ENCODE measurements at places on chromosomes 1 and 21.

DNA sequence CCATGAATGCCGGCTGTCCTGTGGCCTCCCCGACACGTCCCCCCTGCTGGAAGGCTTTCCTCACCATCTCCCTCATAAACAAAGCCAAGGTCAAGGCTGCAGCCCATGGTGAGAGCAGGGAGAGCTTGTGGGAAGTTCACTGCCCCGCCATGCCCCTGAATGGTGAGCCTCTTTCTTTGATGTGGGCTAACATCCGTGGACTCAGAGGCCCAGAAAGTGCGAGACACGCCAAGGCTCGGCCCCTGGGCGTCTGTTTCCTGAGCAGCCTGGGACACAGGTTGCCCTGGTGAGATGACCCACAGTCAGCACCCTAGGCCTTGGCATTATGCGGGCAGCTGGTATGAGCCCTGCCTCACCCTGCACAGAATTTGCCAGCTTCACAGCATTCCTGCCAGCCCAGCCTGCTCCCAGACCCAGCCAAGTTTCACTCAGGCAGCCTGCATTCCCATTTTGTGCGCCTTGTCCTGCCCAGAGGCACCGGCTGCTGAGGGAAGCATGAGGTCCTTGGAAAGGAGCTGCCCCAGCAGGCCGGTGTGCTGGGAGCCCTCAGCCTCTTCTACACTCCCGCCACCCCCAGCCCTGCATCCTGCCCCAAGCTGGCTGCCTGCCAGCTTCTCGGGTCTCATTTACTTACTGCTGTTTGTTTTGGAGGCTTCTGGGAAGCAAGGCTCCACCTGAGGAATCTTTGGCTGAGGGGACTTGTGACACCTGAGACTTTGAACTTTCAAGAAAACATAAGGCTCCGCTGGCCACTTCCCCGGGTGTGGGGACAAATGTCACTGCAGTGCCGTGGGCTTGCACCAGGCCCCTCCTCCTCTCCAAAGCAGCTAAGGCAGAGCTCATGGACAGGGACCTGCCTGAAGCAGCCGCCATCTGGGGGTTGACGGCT is 31.9 kb downstream of the NEK2 start:
- DNase-seq: peak; percentile 65

GRCh38 chr1:63466759-63467158 is 56.3 kb downstream of the ITGB3BP start:
- DNase-seq: no peak

GRCh38 chr1:67213948-67214347 is 47.7 kb downstream of the IL23R start:
- no peak for DNase-seq

DNA sequence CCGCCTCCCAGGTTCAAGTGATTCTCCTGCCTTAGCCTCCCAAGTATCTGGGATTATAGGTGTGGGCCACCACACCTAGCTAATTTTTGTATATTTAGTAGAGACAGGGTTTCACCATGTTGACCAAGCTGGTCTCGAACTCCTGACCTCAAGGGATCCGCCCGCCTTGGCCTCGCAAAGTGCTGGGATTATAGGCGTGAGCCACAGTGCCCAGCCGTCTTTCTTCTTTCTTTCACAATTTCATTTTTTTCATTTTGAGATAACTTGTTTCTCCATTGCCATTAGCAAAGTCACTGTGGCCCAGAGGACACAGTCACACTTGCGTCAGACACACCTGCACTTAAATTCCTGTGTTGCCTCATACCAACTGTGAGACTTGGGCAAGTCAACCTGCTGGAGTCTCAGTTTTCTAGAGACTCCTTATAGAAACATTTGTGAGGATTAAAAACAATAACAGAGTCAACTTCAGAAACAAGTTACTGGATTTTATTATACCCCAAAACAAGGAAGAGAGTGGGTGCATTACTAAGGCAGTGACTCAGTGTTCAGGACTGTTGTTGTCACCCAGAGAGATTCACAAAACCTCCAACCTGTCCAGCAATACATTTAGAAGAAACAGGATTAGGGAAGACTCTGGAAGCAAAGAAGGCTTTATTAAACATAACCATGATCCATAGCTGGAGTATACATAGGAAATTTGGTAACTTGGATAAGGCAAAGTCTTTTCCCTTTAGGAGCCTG is 2.6 kb downstream of the TEDDM1 start:
- DNase-seq: no peak

- no peak for DNase-seq
Observed at GRCh38 chr1:147570907-147571306, 29.6 kb downstream of the BCL9 start.

- DNase-seq: peak; percentile 44
Observed at GRCh38 chr1:22249928-22250680, 107.2 kb upstream of the WNT4 start.

DNA sequence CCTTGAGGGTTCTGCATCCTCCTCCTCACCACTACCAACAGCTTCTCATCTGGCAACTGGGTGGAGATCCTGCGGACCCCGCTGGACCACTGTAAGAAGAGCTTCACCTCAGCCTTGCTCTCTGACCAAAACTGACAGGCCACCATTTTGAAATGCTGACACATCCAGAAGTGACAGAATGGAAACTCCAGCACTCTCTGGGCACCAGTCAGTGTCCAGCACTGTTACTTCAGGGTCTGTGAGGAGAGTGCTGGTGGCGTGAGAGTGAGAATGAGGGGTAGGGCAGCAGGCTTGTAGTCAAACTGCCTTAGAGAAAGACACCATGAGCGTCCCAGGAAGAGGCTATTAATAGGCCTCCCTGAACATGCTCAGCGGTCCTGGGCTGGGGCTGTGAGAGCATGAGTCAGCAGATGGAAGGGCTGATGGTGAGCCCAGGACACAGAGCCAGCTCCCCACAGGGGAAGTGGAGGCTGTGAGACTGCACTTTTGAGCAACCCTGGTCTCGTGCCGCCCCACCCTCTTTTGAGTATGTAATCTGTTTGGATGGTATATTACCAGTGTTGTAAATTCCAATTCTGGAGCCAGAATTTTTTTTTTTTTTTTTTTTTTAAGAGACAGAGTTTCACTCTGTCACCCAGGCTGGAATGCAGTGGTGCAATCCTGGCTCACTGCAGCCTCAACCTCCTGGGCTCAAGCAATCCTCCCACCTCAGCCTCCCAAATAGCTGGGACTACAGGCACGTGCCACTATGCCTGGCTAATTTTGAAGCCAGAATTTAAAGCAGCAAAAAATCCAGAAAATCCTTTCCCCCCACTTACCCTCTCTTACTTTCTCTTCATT is 34.4 kb upstream of the SLC30A1 start:
- DNase-seq: peak; percentile 89

GRCh38 chr21:21146587-21147373 is 148.6 kb downstream of the NCAM2 start:
- DNase-seq: no peak

GRCh38 chr1:233241759-233242158 is 53.8 kb downstream of the PCNX2 start:
- no peak for DNase-seq

DNA sequence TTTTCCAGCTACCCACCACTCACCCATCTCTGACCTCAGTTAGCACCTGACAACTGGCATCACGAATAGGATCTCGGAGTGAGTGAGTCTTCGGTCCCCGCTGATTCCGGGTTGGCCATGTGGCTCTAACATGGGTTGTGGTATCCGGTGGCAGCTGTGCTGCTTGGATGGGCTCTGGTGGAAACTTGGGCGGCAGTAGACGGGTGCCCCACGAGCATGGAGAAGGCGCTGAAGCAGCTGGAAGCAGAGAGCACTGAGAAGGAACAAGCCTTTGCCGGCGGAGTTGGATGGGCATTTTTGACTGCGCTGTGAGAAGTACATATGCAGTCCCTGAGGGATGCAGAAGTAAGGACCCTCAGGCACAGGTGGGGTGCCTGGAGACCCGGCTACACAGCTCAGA is 1044.0 kb upstream of the ADGRL4 start:
- no peak for DNase-seq

GRCh38 chr1:169959686-169960085 is 66.0 kb upstream of the SCYL3 start:
- DNase-seq: no peak

GRCh38 chr1:179598631-179599030 is 7.0 kb downstream of the TDRD5 start:
- DNase-seq: no peak

DNA sequence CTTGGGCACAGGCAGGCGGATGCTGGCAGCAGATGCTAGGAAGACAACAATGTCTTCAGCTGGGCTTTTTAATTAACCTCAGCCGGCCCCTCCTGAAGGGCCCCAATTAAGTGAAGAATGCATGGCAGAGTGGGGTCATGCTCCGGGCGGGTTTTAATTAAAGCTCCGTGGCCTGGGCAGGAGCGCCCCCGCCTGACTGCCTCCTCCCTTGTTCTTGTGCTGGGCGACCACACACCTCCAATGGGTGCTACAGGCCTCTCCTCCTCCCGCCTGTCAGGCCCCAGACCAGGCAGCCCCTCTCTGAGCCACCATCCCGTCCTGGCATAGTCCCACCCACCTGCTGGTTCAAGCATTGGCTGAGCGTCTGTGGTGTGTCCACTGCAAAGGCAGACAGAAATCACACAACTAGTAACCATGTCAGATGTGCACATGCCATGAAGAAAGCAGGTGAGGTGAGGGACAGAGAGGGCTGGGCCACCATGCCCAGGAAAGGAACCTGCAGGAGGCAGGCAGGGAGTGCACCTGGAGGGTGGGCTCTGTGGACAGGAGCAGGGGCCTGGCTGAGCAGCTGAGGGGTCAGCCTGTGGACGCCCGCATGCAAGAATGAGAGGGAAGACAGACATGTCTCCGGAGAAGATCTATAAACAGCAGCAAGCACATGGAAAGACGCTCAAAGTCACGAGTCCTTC is 8.5 kb upstream of the ARF1 start:
- DNase-seq: peak; percentile 37

GRCh38 chr1:2111674-2112035 is 61.4 kb downstream of the PRKCZ start:
- no peak for DNase-seq

- peak; percentile 36 for DNase-seq
Observed at GRCh38 chr1:243946946-243947345, 96.9 kb upstream of the AKT3 start.

- peak; percentile 33 for DNase-seq
Observed at GRCh38 chr21:43864313-43864961, 586 bp upstream of the AGPAT3 start.

DNA sequence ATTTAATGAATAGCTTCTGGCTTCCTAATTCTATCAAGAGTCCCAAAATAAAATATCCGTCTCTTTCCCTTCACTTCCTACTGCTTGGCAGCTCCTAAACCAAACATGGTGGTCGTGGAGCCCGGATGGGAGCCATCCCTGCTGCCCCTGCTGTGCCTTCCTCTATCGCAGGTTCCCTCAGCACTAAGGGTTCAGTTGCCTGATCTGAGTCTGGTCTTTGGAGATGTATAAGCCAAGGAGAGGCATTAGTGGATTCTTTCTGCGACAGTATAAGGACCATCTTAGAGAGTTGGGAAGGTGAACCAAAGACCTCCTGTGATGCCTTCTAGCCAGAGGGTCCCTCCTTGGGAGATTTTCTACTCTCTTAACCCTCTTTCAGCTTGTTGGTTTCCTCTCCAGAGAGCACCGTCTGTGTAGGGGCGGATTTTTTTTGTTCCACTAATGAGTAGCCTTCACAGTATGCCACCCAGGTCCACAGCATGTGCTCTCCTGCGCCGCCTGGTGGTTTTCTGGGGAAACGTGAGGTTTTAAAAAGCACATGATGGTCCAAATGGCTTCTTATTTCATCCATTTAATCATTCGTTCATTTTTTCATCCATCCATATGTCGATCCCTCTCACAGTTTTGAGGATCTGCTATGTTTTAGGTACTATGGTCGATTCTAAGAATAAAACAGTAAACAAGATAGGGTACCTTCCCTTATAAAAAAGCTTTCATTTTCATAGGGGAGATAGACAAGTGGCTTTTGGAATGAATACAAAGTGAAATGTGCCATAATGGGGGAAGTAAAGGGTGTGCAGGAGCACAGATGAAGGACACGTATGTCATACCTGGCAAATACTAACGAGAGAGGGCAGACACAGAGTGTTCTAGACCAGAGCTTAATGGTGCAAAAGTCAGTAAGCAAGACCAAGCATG is 71.0 kb downstream of the NFASC start:
- peak; percentile 69 for DNase-seq

- no peak for DNase-seq
Observed at GRCh38 chr1:232435729-232436128, 194.2 kb downstream of the SIPA1L2 start.

GRCh38 chr1:51936531-51936930 is 54.0 kb downstream of the RAB3B start:
- DNase-seq: peak; percentile 15

DNA sequence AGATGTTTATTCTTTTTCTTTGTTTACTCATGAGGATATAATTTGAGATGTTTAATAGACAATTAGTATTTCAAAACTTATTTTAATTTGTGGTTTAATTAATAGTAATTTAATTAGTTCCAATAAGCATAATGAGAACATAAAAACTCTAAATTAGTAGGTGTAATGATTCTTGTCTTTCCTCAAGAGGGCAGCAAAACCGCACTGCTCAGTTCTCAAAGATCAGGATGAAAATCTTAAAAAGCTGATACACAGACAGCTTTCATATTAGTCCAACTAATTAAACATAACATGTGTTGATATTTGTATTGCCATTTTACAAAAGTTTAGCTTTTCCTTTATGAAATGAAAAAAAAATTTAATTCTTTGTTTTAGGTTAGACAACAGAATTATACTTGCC is 106.7 kb upstream of the C21orf91 start:
- no peak for DNase-seq

- DNase-seq: no peak
Observed at GRCh38 chr1:171833091-171833825, 8.0 kb upstream of the DNM3 start.

DNA sequence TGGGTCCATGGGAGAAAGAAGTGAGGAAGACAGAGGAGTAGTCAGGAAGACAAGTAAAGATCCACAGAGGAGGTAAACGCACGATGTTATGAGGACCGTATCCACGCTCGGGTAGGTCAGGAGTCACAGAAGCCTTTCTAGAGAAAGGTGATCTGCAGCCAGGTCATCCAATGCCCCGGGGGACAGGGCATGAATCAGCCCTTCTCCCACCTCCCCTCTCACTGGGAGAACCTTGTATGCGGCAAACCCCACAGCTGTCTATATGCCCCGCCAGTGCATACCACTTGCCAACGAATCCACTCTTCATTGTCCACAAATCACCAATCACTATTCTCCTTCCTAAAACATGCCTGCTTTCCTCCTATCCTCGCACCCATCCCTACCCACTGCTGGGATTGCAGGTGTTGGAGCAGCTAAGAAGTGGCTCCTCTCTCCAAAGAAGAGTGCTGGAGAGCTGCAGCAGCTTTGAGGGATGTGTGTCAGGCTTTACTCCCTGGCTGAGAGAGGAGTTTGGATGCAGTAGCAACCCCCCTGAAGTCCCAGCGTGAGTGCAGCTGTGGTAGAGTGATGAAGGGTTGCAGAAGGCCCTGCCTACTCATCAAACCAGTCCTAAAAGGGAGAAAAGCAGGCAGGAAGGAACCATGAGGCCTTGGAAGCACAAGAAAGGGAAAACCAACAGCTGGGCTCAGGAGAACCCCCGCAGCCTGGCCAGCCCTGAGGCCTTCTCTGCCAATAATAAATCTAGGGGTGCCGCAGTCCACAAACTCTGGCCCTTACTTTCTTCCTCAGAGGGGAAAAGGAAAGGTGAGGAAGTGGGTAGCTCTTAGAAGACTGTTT is 102.2 kb upstream of the GADD45A start:
- no peak for DNase-seq

All from Daoy (cell line).